EL (cell line): ENCODE measurements at places on chromosomes 2 and 18.

- peak; percentile 64 for DNase-seq
Measured at GRCh38 chr2:70570041-70570661, 16.5 kb upstream of the TGFA start.

DNA sequence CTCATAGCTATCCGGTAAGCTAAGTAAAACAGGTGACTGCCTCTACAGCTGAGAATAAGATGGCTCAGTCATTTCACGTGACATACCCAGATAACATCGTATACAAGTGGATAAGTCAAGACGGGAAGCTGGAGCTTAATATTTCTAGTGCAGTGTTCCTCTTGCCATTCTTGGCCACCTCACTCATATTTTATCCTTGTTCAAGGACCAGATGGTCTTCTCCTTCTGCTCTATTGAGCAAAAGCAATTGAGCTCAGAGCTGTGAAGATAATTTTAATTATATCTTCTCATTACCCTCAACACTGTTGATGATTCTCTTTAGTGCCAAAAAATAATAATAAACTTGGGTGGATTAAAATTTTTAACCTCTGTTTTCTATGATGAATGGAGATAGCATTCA lies 201.1 kb downstream of the DCC start:
- no peak for DNase-seq

- DNase-seq = no peak
Measured at GRCh38 chr18:78527984-78528383, 451.6 kb upstream of the SALL3 start.

GRCh38 chr2:160221391-160222276 lies 21.6 kb upstream of the ITGB6 start:
- peak; percentile 83 for DNase-seq

GRCh38 chr2:236107536-236107935 lies 60.6 kb downstream of the GBX2 start:
- no peak for DNase-seq

- peak; percentile 8 for DNase-seq
Measured at GRCh38 chr18:2430191-2430590, 141.1 kb downstream of the METTL4 start.

DNA sequence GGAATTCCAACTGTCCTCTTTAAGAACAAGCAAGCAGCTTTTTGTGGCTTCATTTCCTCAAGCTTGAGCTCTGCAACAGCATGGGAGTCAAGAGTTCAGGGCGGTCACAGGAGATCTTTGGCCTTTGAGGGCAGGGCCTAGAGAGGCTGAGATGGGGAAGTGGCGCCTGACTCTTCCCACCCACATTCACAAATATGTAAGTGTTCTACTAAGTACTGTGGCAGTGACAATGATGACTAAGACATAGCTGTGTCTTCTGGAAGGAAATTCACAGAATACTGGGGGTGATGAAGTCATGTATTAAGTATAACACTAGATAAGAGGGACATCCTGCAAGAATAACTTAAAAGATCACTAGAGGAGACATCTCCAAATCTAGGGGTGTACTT lies 15.0 kb downstream of the RND3 start:
- peak; percentile 94 for DNase-seq

DNA sequence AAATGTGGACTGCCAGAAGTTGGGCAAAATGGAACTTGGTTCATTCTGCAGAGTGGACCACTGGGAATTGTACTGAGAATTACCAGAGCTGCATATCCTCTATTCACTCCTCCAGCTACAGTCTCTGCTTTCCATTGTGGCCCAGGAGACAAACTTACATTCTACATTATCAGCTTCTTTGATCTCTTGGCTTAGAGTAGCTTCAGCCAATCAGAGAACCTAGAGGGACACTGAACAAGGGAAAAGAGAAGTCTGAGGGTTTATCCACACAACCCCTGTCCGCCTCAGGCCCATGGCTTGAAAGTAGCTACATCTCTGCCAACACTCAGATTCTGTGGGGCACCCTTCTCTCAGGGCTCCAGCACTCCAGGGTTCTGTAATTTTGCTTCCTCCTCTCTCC lies 251.1 kb downstream of the TRIB2 start:
- no peak for DNase-seq

DNA sequence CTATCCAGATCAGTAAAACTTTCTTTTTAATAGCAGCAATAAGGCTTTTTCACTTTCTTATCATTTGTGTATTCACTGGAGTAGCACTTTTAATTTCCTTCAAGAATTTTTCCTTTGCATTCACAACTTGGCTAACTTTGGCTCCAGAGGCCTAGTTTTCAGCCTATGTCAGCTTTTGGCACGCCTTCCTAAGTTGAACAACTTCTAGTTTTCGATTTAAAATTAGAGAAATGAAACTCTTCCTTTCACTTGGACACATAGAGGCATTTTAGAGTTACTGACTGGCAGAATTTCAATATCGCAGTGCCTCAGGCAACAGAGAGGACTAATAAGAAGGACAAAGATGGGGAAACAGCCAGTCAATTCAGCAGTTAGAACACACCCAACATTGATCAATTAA lies 577.4 kb downstream of the DSC3 start:
- DNase-seq = no peak

GRCh38 chr2:218883491-218884490 lies 3.1 kb downstream of the WNT10A start:
- peak; percentile 25 for DNase-seq

GRCh38 chr2:202831242-202832220 lies 40.0 kb downstream of the ICA1L start:
- peak; percentile 64 for DNase-seq

DNA sequence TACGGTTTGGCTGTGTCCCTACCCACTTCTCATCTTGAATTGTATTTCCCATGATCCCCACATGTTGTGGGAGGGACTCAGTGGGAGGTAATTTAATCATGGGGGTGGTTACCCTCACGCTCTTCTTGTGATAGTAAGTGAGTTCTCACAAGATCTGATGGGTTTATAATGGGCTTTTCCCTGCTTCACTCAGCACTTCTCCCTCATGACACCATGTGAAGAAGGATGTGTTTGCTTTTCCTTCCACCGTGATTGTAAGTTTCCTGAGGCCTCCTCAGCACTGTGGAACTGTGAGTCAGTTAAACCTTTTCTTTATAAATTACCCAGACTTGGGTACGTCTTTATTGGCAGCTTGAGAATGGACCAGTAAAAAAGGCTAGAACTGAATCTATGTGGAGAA lies 750.0 kb upstream of the ID2 start:
- DNase-seq = no peak

- no peak for DNase-seq
Measured at GRCh38 chr18:59923539-59924196, 23.9 kb downstream of the PMAIP1 start.

GRCh38 chr2:43611987-43612894 lies 16.4 kb upstream of the THADA start:
- DNase-seq = peak; percentile 72

DNA sequence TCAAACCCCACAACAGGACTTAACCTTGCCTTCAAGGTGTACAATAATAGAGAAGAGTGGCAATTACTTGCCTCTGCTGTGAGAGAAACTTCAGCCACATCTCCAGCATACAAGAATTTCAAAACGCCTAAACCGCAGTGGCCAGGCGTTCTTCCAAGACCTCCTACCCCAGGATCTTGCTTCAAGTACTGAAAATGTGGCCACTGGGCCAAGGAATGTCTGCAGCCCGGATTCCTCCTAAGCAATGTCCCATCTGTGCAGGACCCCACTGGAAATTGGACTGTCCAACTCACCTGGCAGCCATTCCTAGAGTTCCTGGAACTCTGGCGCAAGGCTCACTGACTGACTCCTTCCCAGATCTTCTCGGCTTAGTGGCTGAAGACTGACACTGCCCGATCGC lies 2.8 kb upstream of the CYB5A start:
- DNase-seq = no peak

DNA sequence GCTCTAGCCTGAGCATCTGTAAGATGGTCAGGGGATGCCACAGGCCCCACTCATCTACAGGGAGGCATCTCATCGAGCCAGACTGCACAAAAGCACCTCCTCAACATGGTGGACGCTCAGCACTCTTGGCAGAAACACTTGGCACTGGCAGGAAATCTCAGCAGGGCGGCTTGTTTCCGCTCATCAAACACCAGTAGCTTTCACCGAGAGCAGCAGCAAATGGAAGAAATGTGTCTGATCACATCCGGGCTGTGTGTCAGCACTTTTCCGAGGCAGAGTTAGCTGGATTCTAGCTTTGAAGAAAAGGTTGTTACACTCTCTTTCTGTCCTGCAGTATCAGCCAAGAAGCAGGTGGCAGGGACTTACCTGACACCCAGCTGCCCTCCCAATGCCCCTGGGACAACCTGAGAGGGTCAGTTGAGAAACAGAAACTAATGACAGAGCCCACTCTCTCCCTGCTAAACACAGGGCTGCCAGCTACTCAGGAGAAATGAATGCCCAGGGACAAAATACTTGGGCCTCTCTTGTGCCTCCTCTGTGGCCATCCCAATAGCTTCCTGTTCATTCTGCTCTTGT lies 68.9 kb upstream of the FZD7 start:
- no peak for DNase-seq

DNA sequence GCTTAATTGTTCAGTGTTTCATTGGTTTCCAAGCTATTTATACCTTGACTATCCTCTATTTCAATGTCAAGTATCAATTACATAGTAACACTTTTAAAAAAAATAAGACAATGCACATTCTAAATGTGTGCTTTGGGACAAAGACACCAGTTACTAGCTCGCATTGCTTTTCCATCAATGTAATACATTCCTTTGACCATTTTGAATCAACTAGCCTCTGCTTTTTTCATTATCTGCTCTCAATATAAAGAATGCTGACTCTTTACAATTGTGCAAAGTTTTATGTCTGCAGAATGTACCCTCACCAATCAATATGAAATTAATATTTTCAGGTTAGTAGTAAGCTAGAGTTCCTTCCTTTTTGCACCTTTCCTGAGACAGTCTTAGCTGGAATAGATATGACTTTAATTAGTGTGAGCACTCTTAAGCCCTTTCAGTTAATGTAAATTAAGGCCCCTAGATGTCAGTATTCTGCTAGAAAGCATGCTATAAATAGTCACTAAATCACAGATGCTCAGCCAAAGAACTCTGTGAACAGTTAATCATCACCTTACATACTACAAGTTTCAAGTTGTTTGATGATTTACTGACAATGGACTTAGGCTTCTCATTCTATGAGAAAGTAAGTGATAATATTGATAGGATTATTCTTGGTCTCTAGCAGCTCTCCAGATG lies 413.6 kb downstream of the PTH2R start:
- DNase-seq = no peak

DNA sequence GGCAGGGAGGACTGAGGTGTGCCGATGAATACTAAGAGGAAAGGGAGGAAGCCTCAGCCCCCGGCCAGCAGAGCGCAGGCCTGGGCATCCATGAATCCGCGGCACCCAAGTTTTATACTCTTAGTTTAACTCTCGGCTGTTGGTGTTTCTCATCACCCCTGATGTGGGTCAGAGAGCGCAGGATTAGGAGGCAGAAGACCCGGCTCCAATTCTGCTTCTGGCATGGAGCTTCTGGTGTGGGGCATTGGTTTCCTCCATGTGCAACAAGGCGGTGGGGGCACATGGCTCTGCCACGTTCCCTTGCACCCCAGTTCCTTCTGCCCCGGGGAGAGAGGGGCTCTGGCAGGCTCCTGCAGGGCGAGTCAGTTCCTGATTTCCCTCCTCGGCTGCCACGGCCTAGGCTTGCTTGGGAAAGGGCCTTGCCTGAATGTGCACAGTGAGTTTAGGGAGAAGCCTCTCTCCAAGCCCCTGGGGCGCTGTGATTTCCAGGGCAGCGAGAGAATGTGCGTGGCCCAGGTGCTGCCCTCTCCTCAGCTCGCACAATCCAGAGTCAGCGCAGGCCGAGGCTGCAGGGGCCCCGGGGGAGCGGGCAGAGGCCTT lies 36.2 kb upstream of the DNMT3A start:
- no peak for DNase-seq

GRCh38 chr2:230871361-230872150 lies 6.8 kb downstream of the ITM2C start:
- DNase-seq = no peak

DNA sequence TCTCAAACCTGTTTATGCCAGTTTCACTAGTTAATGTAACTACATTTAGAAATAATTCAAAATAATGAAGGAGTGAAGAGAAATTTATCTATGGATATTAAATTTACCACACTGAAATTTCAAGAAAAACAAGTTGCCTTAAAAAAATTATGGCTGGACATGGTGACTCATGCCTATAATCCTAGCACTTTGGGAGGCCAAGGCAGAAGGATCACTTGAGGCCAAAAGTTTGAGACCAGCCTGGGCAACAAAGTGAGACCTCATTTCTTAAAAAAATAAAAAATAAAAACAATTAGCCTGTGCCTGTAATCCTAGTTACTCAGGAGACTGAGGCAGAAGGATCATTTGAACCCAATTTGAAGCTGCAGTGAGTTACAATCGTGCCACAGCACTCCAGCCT lies 29.9 kb downstream of the HDLBP start:
- no peak for DNase-seq

DNA sequence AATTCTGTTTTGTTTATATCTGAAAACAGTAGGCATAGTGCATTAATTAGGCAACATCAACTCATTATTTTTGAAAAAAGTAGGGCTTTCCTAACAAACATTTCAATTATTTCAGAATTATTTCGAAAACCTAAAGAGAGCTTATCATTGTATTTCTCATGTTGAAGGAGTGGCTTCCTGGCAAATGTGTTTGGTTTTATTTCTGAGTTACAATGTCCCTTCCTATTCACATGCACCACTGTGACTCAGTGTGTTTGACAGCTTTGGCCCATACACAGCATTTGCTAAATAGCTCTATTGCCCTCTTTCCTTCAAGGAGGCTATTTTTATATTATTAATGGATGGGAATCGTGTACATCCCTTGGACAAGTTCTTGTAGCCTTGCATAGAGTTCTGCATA lies 205.9 kb downstream of the PTGR3 start:
- DNase-seq = no peak

- no peak for DNase-seq
Measured at GRCh38 chr2:30695749-30696148, 111.5 kb downstream of the CAPN13 start.

DNA sequence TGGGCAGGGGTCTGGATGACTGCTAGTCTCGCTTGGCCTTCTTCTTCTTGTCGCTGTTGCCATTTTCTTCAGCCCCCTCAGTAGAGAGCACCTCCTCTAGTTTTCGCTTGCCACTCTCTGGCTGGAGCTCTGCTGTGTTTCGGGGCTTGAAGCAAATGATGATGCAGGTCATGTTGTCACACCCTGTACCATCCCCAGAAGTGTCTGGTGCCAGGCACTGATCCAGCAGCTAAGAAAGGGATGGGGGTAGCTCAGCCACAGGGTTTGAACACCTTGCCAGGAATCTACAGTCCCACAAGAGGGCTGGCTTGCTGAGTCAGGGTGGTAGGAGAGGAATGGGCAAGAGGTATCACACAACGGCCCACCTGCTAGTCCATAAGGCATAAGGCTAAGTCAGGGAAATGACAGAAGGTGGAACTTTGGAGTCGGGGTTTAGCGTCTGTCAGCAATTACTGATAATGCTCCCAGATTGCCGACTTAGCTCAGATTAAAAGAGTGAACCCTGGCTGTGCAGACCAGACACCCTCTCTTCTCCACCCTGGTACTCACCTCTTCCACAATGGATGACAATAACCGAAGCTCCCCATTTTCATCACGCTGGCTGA lies 1.1 kb upstream of the ZNF513 start:
- DNase-seq = no peak
